Renal cortex interstitium (tissue), 15 donors: ENCODE measurements at places on chromosomes 4 and X. TPM values are rescaled to one million over a fixed set of nuclear protein-coding genes. Genes with fewer than 3 reads are reported as not detected.

DNA sequence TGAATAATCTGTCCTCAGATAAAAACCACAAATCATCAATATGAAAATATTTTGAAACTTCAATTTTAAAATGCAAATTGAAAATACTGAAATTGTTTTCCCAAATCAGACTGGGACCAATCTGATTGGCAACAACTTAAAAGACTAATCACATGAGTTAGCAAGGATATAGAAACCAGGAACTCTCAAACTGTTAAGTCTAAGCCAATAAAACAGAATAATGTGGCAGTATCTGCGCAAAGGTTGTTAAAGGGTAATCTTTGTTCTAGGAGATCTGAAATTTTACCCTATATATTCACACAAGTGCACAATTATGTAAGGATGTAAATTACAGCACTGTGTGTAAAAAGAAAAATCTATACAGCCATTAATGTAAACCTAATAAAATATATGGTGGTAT is 29.7 kb downstream of the EIF4E start:
- no peak for DNase-seq

DNA sequence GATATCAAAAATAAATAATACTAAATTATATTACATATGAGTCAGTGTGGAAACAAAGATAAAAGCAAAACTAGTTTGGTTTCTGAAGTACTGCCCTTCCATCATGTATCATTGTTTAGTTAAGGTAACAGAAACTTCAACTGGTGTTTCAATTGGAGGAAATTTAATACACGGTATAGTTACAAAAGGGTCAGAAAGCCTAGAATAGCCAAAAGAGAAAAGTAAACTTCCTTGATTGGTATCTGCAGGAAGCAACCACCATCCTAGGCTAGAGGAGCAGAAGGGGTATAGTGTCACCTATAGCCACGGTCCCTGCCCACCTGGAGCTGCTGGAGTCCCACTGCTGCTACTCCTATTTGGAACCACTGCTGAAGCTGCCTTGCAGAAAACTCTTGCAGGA is 185.6 kb downstream of the SLC7A11 start:
- no peak for DNase-seq

GRCh38 chr4:88359558-88359957 is 19.1 kb upstream of the HERC6 start:
- no peak for DNase-seq

GRCh38 chrX:12886545-12886944 is 19.7 kb downstream of the TLR7 start:
- no peak for DNase-seq

DNA sequence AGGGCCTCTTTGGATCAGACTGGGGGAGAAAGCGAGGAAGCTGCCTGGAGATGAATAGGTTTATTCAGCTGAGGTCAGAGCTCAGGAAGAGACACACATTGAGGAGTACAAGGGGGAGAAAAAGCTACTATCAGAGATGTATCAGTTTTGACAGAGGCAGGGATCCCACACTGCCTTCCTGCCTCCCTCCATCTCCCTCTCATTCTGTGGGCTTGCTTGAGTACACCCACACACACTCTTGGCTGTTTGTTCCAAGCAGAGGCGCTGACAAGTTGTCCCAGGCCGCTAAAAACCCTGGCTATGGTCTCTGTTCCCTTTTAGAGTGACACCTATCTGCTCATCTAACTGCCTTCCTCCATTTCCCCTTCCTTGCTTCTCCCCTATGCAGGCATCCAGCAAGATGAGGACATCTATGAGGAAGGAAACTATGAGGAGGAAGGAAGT is 5.2 kb downstream of the TSPYL2 start:
- DNase-seq = no peak

GRCh38 chrX:145190801-145191389 is 56.4 kb upstream of the SPANXN1 start:
- DNase-seq = no peak

DNA sequence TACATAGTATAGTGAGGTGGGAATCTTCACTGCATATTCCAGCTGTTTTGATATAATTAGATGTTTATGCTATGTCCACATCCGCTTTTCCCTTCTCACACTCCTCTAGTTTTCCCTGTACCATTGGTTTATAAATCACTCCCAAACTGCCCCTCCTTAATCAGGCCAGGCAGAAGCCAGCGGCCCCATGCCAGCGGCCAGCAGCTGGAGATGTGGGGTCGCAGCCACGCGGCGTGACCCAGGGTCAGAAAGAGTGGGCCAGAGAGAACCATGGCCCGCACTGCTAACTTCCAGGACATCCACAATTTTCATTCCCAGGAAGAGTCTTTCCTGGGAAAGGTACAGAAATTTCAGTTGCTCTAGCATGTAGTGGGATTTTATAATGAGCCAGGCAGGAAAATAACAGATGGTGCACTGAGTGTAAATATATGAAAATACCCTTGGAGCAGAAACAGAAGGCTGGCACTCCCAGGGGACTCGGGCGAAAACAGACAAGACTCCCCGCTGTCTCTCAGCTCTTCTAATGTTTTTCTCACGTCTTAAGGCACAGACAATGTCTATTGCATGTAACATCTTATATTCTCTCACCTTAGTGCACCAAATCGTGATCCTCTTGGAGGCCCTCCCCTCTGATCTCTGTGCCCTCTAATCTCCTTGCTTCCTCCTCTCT is 145.9 kb upstream of the ZFP42 start:
- no peak for DNase-seq

GRCh38 chr4:74440356-74440755 is 4.6 kb upstream of the AREG start:
- DNase-seq = no peak

- DNase-seq = no peak
Measured at GRCh38 chr4:37243722-37244582, 591 bp upstream of the NWD2 start.

GRCh38 chrX:38819709-38820108 is 18.4 kb downstream of the MID1IP1 start:
- no peak for DNase-seq

DNA sequence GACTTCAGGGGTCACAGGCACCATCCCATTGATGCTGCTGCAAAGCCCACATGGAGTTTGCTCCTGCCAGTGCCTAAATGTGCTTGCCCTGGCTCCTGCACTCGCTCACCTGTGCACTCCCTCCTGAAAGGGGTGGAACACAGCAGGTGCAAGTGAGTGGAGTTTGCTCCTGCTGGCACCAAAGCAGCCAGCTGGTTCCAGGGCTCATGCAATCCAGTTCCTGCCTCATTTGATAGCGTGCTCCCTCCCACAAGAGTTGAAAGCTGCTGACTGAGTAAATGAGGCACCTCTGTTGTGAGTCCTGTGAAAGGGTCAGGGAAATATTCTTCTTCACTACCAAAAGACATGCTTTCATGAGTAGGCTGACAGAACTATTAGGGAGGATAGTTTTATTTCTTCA is 30.5 kb downstream of the CXCL8 start:
- DNase-seq = no peak

DNA sequence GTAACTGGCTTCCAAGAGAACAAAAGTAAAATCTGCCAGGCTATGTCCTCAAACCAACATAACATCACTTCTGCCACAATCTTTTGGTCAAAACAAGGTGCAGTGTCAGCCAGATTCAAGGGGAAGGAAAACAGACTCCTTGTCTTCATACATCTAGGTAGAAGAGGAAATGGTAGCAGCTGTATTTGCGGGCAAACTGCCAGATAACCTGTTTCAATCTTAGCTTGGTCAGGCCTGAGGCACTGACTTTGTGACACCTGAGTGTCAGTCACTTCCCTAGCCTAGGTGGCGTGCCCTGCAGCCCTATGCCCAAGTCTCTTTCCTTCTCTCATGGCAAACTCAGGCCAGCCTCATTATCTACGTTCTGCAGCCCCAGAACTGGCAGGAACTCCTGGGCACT is 146.2 kb upstream of the JADE1 start:
- DNase-seq = no peak

DNA sequence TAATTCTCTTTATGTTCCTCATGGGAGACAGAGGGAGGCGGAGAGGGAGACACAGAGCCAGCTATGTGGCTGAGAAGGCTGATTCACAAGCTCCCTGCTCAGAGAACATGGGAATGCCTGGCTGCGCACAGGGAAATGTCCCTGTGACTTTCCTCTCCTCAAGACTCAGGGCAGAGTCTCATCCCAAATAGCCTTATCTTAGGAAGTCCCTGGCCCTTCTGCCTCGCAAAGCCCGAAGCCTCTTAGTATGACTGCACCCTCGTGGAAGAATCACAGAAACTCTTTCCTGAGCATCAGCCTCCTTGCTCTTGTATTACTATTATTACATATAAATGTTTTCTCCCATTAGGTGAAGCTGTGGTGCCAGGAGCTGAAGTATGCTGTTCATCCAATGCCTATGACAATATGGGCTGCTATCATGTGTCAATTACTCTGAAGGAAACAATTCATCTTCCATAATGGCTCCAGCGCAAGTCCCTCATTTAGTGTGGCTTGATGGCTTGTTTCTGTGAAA is 230.5 kb downstream of the MGST2 start:
- DNase-seq = no peak

DNA sequence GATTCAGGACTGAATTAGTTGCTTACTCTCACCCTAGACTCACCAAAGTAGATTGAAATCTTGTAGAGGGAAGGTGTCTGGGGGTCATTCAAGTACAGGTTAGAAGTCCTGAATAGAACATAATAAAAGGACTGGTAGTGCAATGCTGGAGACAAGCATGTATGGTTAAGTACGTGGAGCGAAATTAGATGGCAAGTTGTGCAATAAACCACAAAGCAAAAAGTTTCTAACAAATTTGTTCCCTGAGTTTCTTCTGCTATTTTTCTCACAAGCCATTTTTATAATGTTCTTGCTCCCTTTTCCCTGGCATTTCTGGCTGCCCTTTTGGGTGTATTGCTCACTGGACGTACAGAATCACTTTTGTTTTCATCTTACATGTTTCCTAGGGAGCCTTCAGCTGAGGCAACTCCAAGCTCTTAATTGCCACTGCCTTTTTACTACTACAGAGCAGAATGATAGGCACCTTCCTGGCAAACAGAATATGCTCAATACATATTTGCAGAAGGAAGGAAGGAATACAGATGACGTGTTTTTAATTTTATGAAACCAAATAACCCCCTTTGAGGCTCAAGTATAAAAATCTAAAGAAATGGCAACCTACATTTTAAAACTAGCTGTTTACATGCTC is 23.4 kb downstream of the LANCL3 start:
- no peak for DNase-seq

- DNase-seq = no peak
Measured at GRCh38 chr4:21795091-21795490, 153.5 kb downstream of the KCNIP4 start.

GRCh38 chrX:135984791-135985156 is 461 bp upstream of the SLC9A6 start:
- no peak for DNase-seq

- no peak for DNase-seq
Measured at GRCh38 chrX:79452881-79453280, 85.7 kb upstream of the ITM2A start.

- no peak for DNase-seq
Measured at GRCh38 chrX:131837325-131837724, 185.8 kb upstream of the STK26 start.

DNA sequence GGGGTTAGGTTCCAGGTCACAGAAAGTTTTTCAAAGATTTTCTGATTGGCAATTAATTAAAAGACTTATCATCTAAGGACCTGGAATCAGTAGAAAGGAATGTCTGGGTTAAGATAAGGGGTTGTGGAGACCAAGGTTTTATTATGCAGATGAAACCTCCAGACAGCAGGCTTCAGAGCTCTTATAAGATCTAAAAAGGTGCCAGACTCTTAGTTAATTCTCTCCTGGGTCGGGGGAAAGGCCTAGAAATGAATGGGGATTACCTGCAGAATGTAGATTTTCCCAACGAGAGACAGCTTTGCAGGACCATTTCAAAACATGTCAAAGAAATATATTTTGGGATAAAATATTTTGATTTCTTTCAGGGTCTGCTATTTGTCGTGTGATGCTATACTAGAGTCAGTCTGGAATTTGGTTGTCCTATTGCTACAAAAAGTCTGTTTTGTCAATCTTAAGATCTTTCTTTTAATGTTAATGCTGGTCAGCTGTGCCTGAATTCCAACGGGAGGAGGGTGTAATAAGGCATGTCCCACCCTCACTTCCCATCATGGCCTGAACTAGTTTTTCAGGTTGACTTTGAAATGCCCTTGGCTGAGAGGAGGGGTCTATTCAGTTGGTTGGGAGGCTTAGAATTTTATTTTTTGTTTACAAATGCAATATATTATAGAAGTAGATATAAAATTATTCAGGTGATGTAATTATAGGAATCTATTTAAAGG is 15.8 kb downstream of the EGF start:
- DNase-seq = no peak

The BEX4 gene
- 142 TPM for polyA plus RNA-seq

The HTN3 gene
- not detected for polyA plus RNA-seq

The BRS3 gene
- polyA plus RNA-seq = not detected

The CCSER1 gene
- 20.3 TPM for polyA plus RNA-seq

The DCAF12L2 gene
- polyA plus RNA-seq = 2.3 TPM

The SRPX gene
- 10.0 TPM for polyA plus RNA-seq

The PDCL2 gene
- polyA plus RNA-seq = not detected

The USP26 gene
- not detected for polyA plus RNA-seq

The CABS1 gene
- 0.12 TPM for polyA plus RNA-seq

The HSFX2 gene
- 1.0 TPM for polyA plus RNA-seq
